Mammary epithelial cell (primary cell): ENCODE measurements at places on chromosomes 2 and 18. TPM values are rescaled to one million over a fixed set of nuclear protein-coding genes. Genes with fewer than 3 reads are reported as not detected.

- DNase-seq: no peak
Measured at GRCh38 chr2:10255189-10256030, 47.3 kb upstream of the HPCAL1 start.

Gene TUBA3E
- total RNA-seq: not detected in 2 replicates

Gene EFHD1
- total RNA-seq: 0.61 and 0.87 TPM in 2 replicates

- DNase-seq: peak; percentile 18
Measured at GRCh38 chr2:112547333-112547732, 5.1 kb downstream of the POLR1B start.

GRCh38 chr2:223979730-223980396 lies 22.6 kb downstream of the MRPL44 start:
- no peak for DNase-seq

DNA sequence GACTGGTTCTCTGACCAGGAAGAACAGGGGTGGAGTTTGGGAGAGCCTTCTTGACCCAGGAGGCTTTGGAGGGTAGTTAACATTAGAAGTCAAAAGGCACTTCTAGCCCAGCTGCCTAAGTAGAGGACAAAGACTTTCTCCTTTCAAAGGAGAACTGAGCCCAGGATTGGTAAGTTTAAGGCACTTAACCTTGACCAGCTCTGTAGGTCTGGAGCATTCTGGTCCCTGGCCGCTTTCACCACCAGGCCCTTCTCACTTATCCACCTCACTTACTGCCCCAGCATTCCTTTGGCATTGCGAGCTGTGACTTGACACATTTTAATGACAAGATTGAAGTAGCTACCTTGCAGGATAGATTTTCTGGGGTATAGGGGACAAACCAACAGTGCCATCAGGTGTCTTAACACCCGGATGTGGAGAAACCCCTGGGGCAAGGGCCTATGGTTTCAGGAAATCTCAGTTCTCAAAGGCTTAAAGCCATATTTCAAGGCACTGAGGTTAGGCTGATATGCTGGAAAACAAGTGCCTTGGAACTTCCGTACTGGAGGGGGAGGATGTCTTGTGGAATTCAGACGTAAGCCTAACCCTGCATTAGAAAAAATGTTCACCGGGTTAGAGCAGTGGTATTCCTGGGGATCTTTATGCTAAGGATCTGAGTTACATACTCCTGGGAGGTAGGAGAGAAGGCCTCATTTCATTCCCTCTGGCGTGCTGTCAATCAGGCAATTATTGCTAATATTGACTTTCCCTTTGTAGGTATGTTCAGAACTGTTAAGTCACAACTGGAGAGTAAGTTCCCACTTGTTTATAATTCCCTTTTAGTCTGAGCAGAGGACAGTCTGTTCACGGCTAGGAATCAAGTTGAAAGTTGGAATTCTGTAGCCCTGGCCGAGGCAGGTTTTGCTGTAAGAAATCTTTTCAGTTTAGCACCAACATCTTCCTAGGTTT lies 4.3 kb downstream of the C2orf68 start:
- no peak for DNase-seq

DNA sequence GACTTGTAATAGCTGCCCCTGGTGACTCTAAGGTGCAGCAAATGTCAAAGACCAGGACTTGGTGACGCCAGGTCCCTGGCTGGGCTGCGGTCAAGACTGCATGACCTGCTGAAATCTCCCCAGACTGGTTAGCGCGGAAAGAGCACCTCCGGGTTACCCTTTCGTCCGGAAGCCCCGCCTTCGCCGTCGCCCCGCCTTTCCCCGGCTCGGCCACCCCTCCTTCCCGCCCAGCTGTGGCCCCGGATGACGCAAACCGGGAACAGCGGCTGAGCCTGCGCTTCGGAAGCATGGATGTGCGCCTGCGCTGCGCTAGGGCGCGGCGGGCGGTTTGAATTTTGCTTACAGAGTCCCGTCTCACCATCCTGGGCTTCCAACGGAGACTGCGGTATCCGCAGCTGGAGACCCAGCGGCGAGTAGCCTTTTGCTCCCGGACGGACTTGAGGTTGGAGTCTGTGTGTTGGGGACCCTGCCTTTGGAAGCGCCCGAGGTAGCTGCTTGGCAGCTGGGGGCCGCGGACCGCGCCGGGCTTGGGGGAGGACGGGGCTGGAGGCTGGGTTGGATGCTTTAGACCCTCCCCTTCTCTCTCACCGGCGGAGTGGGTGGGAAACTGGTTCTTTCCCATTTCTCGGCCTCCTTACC lies at the start of gene SKA1:
Gene SKA1, plus strand, starts transcription at position 294 of the 639 bp plus-strand sequence. CDS start 785 bp downstream, outside the sequence.
- DNase-seq: peak; percentile 93

- DNase-seq: no peak
Measured at GRCh38 chr2:95039363-95039762, 13.9 kb downstream of the MAL start.

DNA sequence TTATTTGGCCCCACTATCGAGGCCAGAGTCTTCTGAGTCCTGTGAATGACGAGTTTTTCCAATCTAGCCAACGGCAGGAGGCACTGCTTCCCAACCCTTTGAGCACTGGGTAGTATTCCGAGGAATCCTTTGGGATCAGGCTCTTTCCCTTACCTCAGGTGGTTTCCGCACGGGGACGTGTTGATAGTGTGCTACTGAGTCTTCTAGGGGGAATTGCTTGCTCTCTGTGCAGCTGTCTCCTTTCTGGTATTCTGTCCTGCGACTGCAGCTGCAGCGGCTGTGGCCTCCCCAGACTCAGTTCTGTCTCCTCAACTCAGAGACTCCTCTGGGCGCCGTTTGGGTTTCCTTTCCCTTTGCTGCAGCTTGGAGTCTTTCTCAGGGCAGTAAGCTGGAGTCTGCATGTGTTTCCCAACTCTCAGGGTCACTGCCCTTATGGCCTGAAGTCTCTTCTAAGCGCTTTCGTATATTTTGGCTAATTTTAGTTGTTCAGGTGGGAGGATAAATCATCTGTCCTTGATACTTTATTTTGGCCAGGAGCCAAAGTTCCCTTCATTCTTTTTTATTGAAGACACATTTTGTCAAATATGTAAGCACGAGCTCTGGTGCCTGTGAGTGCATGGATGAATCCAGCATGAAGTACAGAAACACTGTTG lies 118.4 kb downstream of the MAP4K4 start:
- no peak for DNase-seq

DNA sequence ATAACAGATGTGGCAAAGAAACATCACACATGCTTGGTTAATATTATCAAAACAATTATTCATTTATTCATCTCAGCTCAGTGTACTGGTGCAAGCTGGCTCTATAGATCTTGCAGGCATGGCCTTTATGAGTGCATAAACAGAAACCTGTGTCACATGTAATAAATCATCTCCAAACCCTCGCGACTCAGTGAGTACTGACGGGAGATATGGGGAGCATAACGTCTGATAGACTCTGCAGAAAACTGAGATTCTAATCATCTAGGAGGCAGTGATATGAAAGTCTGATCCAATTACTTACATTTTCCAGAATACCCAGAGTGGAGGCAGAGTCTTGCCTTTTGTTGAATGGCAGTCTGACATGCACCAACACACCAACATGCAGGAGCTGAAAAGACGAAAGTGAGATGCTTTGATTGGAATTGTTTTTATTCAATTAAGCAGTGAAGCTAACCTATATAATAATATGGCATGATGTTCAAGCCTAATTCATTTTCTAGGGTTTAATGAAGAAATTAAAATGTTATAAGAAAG lies 416.8 kb downstream of the RNF144A start:
- no peak for DNase-seq

DNA sequence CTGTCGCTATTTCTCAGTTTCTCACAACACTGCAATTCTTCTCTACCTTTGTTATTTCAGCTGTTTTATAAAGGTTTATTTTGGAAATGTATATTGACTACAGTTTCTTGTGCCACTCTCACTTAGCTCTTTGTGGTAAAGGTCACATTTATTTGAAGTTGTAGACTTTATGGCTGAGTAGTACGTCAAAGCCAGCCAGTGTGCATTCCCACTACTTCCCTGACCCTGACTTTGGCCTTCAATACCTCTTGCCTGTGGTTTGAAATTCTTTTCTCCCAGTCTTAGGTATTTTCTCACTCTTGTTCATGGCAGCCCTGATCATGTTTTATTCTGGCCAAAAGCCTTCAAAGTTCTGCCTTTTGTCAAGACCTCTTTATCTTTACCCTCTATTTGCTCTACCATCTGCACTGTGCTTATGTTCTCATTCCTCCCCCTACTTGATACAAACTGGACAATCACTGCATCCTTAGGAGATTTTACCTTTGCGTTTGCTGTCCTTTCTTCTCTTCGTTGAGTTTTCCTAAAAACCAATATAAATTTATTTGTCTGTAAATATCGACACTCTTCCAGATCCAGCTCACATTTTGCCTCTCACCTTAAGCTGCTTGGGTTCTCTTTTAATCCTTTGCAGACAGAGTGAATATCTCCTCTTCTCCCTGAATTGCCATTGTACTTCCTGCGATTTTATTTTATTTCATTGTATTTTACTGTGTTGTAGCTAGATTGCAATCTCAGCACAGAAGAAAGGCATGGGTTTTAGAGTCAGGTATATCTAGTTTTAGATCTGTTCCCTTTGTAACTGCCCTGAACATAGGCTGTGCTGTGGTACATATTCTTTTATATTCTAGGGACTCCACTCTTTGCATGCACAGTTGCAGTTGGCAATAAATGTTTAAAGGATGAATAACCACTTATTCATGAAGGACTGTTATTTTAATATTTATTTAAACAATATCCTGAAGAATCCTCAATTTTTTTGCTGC lies 31.2 kb downstream of the GULP1 start:
- no peak for DNase-seq

DNA sequence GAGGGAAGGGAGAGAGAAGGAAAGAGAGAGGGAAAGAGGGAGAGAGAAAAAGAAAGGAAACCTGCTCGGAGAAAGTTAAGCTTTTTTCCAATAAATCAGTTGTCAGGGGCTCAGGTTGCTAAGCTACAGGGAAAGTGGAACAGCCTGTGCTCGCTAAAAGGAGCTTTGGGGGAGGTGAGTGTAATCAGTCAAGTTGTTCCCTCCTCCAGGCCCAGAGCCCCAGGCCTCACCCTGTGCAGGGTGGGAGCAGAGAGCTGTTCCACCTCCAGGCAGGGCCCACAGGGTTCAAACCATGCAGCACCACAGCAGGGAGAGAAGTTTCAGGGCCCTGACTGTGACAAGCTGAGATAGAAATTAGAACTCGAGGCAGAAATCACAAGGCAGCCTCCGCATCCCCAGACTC lies 56.4 kb upstream of the PPP1CB start:
- DNase-seq: no peak

DNA sequence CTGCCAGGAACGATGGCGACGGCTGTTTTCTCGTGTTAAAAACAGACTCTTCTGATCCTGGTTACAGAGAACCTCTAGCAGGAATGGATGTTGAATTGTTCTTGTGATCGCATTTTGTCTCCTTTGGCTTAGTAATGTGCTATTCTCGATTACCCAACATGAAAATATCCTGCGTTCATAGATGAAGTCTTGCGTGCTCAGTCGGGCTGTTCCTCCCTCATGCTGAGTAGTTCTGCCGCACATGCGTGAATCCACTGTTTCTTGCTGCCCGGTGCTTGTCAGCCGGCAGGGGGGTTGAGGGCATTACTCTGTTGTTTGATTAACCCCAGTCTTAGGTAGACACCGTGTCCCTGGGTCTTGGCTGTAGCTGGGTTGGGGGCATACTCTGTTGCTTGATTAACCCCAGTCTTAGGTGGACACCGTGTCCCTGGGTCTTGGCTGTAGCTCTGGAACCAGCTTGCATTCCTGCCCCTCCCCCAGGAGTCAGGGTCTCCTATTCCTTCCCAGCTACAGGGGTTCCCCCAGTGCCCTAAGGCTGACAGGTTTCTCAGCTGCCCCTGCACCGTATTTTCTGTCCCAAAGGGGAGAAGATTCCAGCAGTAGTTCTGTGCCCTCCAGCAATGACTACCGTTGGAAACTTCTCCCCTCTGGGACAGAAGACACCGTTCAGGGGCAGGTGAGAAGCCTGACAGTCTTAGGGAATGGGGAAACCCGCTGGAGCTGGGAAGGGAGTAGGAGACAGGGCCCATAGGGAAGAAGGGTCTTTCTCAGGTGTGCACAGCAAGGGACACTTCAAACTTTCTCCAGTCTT lies 22.1 kb upstream of the ASB1 start:
- DNase-seq: no peak

DNA sequence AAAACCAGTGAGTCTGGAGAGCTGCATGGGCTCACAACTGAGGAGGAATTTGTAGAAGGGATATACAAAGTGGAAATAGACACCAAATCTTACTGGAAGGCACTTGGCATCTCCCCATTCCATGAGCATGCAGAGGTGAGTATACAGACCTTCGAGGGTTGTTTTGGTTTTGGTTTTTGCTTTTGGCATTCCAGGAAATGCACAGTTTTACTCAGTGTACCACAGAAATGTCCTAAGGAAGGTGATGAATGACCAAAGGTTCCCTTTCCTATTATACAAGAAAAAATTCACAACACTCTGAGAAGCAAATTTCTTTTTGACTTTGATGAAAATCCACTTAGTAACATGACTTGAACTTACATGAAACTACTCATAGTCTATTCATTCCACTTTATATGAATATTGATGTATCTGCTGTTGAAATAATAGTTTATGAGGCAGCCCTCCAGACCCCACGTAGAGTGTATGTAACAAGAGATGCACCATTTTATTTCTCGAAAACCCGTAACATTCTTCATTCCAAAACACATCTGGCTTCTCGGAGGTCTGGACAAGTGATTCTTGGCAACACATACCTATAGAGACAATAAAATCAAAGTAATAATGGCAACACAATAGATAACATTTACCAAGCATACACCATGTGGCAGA lies 3.6 kb downstream of the TTR start:
- no peak for DNase-seq

GRCh38 chr2:8803658-8804379 lies 33.6 kb downstream of the KIDINS220 start:
- peak; percentile 92 for DNase-seq

DNA sequence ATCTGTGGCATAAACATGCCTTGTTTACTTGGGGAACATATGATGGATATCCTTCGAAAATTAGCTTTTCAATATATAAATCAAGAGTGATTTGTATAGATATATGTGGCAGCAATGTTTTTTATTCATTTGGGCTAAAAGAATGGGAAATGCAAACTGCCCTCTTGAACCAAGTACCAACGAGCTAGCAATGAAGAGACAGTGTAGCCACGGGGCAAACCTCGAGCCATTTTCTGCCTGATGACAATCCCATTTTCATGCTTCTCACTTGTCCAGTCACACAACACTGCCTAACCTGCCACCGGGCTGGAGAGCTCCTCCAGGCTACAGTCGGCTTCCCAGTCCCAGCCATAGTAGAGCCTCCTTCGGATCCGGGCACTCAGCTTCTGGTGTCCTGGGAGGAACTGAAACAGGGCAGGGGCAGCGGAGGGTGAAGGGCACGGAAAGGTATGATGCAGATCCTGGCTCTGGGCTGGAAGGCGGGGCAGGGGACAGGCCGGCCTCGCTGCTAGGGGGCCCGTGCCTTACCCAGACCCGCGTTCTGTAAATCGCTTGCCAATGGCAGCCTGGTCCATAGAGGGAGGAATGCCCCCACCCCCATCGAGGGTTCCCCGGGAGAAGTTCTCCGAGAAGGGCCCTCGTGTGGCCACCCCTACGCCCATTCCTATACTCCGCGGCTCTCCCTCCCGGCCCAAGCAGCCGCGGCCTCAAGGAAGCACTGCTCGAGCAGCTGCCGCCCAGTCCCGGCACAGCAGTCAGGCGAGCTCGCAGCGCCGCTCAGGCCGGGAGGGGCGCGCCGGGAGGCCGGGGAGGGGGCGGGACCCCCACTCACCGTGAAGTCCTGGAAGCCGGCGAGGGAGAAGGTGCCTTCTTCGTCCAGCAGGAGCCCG lies 552 bp downstream of the CNPPD1 start:
- DNase-seq: peak; percentile 33
